Activated T-helper 1 cell treated with anti-CD3 and anti-CD28 coated beads, Interleukin-2, amount 50 U/mL, for 16 hours (primary cell): ENCODE measurements at places on chromosomes 4 and X.

DNA sequence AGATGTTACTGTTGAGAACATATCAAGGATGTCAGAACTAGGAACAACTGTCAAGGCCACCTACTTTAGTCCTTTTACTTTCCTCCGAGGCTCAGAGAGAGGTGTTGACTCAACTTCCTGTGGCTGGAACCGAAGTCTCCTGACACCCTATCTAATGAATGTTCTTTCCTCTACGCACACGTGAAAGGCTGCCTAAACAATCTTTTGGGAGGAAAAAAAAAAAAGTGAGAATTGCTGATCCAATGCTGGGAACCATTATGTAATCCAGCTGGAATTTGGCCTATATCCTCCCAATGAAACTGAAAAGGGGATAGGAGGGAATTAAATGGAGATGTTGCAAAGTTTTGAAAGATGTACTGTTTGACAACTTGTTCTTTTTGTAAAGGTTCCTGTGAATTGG, 8.3 kb upstream of the MAP7D3 start:
- no peak for DNase-seq

DNA sequence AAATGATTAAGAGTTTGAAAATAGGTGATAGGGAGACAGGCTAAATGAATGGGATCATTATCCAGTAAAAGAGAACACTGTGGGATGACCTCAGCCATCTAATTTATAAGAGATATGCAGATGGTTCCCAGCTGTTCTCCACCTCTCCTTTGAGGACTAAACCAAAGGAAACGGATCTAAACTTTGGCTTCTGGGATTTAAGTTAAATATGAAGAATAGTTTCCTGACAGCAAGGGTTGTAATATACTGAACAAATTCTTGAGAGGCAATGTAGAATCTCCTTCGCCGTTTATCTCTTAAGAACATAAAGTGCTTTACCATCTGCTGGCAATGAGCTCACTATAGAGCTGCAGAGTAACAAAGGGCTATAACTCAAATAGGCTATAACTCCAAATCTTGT, 35.4 kb upstream of the HPGDS start:
- DNase-seq: no peak

- DNase-seq: no peak
Measured at GRCh38 chrX:13283950-13284546, 35.8 kb downstream of the ATXN3L start.

DNA sequence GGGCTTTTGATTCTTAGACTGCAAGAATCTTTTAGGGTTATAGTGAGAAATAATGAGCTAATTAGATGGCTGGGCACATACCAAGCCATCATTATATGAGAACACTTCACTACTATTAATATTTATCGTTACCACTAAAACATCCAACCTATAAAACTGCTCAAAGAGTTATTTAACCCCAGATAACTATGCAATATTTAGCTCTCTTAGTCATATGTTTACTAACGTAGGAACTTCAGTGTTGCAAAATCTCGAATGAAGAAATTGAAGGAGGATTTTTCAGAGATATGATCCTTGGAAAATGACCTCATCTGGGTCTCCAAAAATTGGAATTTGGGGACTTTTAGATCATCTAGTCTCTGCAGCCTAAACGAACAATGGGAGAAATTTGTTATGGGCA, 265.0 kb upstream of the RPS6KA3 start:
- DNase-seq: no peak

DNA sequence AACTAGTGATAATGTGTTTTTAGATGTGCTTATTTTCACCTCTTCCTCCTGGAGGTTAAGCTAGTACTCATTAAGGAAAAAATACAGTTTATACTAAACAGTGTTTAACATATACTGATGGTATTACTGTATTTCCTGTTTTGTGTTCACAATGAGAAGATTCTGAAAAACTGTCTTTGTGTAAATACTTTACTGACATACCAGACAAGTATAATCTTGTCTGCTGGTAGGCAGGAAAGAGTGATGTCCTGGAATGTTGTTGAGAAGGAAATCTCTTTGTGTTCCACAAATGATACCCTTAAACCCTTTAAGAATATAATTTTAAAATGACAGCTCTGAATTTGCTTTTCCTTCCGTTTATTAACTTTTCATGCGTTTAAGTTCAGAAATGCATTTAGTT, 205.5 kb upstream of the NUDT6 start:
- no peak for DNase-seq

- DNase-seq: peak; percentile 10
Measured at GRCh38 chr4:15702941-15703403, at the start of gene BST1. TSS of gene BST1 (plus strand) at chr4:15703065. CDS start at chr4:15703145, 80 bp downstream.

DNA sequence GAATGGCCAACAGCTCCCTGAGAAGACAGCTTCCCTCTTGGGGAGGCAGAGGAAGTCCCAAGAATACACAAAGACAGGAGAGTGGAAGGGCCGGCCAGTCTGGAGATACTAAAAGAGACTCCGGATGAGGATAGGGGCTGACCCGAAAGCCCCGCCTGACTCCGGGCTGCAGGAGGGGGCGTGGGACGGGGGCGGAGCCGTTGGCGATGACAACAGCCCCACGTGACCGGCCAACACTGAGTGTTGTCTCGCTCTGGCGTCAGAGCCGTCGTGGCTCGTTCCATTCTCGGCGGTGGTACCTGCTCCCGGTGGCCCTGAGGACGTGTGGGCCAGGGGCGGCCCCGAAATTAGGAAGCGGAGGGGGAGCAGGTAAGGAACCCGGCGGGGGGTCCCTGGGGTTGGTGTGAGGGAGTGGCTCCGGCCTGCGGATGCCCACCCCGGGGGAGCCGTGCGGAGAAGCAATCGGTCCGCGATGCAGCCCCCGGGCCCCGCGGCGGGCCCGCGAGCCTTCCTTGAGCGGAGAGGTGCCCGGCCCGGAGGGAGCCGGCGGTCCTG, at the start of gene BEX4:
Gene BEX4 (plus strand): TSS at position 239 of the 555 bp plus-strand sequence. CDS start 1,046 bp downstream, outside the sequence.
- DNase-seq: peak; percentile 64

DNA sequence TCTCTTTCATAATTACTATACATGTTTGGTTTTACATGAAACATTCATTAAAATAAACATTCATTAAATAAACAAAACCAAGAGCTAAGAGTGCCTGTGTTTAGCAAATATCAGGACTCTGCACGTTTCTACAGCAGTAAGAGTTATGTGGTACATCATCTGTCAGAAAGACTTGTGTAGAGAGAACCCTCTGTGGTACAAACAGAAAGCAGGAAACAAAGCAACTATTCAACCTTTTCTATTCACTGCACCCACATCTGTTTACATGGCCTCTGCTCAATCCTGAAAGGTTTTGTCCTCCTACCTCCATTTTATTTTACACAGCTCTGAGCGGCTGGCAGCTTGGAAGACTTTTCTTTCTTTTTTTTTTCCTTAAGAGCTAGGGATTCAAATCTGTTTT, 90.7 kb upstream of the PCDH18 start:
- DNase-seq: no peak

GRCh38 chr4:64584125-64584524, 174.9 kb upstream of the TECRL start:
- no peak for DNase-seq

- no peak for DNase-seq
Measured at GRCh38 chrX:102975016-102975415, 37.9 kb downstream of the RAB40AL start.

- no peak for DNase-seq
Measured at GRCh38 chr4:53598483-53598882, 7.2 kb upstream of the LNX1 start.

- no peak for DNase-seq
Measured at GRCh38 chr4:15965325-15965724, 2.4 kb upstream of the FGFBP2 start.

- DNase-seq: no peak
Measured at GRCh38 chrX:148643460-148643859, 143.0 kb downstream of the AFF2 start.

GRCh38 chr4:78666830-78667258, 109.3 kb upstream of the BMP2K start:
- DNase-seq: no peak

GRCh38 chrX:43559644-43560043, 96.5 kb upstream of the MAOA start:
- peak; percentile 1 for DNase-seq

DNA sequence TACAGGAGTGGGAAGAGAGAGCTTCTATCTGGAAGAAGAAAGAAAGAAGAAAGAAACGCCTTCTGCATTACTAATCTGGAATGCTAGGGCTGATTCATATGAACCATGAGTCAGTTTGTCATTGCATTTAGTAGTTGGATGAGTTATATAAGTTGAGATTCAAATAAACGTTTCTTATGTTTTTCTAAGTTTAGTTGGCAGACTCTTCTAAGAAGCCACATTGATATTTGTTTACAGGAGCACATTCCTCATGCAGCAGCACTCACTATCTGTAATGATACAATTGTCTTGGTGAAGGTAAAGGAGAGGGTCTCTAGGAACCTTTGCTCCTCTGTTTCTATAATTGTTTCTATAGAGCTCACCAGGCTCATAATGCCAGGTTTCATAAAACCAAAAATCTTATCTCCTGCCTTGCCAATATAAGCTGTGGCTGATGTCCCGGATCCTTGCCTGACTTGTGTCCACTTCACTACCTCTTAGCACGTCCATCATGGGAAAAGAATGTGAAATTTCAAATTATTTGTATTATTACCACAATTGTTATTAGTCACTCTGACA, 39.5 kb downstream of the HOPX start:
- no peak for DNase-seq

DNA sequence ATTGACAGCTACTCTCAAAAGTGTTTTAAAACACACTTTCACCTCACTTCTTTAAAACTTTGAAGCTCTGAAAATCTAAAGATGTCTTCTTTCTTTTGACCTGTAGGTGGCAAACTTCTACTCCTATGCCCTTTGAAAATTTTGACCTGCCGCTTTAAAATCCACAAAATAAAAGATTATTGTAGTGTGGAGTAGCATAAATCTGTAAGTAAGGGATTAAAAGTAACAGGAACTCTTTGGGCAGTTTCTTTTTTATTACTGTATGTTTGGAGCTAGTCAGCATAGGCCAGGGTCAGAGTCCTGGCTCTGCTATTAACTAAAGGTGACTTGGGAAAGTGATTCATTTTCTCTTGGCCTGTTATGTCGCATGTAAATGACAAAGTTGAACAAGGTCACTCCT, 25.5 kb downstream of the BBS12 start:
- DNase-seq: no peak
